Stimulated activated CD4-positive, alpha-beta T cell treated with anti-CD3 and anti-CD28 coated beads, Interleukin-15, amount 100 ng/mL, for 24 hours (primary cell): ENCODE measurements at places on chromosomes 11 and 22.
A peak's percentile ranks its signal among the peaks of the same experiment; 100 is the strongest.

GRCh38 chr11:16335236-16335962, 20.9 kb downstream of the SOX6 start:
- DNase-seq, result no peak

GRCh38 chr11:38256436-38256835, 1658.4 kb upstream of the RAG2 start:
- no peak for DNase-seq

DNA sequence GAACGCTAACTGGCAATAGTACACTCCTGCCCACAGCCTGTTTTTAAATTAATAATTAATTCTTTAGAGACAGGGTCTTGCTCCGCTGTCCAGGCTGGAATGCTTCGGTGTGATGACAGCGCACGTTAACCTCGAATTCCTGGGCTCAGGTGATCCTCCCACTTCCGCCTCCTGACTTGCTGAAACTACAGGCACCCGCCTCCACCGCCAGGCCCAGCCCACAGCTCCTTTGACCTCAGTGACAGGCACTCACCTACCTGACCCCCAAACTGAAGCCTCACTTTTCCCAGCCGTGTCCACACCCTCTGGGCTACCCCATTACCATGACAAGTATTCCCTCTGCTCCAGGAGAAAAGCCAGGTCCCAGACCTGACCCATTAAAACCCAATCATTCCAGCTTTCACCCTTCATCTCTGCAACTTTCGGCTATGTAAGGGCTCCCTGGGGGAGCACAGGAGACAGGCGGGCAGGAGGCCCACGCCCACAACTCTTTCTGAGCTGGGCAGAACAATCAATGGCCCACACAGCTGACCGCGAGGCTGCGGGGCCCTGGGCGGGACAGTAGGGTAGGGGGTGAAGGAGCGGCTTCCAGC, 730 bp downstream of the LMNTD2 start:
- no peak for DNase-seq

- DNase-seq, result no peak
These were observed 167.2 kb upstream of the ZBED5 start for GRCh38 chr11:11025087-11025486.

- DNase-seq, result peak; percentile 2
These were observed 458.3 kb downstream of the METTL15 start for GRCh38 chr11:28566339-28567089.

DNA sequence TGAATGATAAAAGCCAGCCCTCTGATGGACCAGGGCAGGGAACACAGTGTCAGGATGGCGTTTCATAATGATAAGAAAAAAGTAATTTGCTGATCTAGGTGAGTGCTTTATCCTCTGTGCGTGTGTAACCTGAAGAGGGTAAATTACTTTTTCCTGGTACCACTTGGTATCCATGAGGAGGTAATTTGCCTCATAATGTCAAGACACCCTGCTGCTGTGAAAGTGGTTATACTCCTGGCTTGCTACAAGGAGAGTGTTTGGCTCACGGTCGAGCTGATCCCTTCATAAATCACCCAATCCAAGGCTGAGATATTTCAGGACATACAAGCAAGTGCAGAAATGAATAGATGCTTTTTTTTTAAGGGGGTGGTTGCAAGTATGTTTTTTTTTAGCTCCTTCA, 207.2 kb upstream of the PGR start:
- DNase-seq, result no peak

GRCh38 chr11:126334659-126335462, 20.6 kb upstream of the ST3GAL4 start:
- DNase-seq, result no peak

GRCh38 chr11:126162306-126163030, 49.0 kb downstream of the RPUSD4 start:
- no peak for DNase-seq

GRCh38 chr11:11246166-11246565, 106.9 kb downstream of the CSNK2A3 start:
- no peak for DNase-seq

DNA sequence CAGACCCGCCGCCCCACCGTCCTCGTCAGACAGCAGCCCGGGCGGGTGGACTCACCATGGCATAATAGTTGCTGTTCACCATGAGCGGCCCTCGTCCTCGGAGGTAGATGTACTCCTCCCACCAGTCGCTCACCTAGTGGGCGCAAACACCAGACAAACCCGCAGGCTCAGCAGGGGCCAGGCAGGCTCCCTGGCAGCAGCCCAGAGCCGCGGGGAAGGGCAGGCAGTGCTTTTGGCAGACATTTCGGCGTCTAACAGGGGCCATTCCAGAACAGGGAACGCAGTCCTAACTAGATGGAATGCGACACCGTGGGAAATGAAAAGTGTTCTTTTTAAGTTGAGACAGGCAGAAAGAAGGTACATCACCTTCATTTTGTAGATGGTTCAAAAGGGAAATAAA, 44.9 kb downstream of the CPT1A start:
- no peak for DNase-seq

DNA sequence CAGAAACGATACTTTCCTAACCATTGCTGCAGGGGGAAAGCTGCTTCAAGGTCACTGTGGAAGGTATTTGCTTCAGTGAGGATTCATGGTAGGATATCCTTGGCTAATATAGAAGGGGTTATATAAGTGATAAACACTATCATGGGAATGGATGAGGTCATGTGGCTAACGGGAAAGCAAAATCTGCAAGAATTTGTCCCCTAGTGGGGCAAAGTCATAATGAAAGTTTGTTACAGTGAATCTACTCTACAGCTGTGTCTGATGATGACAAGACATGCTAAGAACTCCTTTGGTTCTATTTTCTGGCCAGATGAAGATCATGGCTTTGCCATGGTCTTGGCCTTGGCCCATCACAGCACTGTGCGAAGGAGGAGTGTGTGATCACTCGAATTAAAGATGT, 13.8 kb downstream of the MMP20 start:
- DNase-seq, result no peak

DNA sequence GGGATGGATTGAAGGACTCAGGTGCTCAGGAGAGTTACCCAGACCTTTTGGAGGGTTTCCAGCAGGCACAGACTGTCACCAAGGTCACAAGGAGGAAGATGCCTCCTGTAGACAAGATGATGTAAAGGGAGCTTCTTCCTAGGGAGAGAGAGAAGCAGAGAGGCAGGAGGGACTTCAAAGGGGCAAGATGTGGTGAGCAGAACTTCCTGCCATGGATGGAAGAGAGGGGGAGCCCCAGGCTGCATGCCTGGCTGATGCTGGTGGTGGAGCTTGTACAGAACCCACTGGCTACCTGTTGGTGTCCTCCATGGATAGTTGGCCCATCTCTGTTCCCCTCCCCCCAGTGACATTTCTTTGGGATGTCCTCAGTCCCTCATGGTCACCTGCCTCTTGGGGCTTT, 4.2 kb downstream of the HEPN1 start:
- DNase-seq, result no peak

- peak; percentile 76 for DNase-seq
These were observed 20.2 kb downstream of the FADS3 start for GRCh38 chr11:61871158-61871597.

GRCh38 chr11:117287668-117288067, 3.5 kb upstream of the BACE1-AS start:
- no peak for DNase-seq

DNA sequence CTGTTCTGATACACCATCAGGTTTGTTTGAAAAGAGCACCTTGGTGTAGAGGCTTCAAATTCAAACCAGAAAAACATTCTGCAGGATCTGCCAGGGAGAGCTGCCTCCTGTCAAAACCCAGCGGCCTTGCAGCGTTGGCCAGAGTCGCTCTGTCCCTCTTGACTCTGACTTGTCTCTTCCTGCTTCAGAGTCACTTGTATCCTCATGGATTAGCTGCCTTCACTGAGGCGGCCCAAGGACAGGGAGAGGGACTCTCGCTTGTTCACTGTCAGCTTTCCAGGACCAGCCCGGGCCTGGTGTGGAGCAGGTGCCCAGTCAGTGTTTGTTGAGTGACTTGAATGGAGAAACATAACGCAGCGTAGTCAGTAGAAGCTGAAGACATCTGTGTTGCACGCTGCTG, 18.0 kb downstream of the TBC1D22A start:
- no peak for DNase-seq

DNA sequence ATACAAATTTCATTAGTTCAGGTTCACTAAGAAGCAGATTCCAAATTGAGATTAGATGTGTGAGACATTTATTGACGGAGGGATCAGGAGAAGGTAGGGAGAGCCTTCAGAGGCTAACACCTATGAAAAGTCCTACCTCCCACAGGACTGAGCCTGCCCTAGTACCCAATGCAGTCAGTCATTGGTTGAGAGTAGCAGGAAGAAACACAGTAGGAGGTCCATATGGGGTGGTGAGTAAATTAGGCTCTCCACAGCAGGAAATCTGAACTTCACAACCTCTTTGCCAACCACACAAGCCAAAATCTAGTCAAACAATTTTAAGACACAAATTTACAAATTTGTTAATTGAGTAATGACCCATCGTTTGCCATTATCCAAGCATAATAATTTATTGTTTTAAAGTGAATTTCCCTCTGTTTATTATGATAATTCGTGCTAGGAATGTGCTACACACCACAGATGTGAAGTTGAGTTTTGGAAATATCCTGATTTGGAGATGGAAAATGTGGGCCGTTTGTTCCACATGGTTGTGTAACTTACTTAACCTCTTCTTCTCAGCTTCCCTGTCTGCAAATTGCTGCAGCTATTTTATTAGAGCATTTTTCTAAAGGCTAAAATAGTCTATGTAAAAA, 542.1 kb downstream of the ETS1 start:
- no peak for DNase-seq

DNA sequence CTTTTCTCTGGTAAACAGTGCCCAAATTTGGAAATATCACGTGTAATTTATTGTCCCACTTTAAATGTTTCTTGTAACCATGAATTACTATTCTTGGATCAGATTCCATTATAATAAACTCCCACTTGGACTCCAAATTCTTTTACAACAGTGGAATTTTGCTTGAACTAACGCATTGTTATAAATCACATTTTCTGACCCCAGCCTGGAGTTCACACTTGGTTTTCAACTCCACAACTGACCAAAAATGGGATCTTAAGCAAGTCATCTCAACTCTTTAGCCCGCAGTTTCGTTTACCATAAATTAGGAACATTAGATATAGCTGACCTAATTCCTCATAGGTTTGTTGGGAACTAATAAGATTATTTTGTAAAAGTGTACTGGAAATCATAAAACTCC, 336.8 kb upstream of the NCAM1 start:
- no peak for DNase-seq

GRCh38 chr22:20031732-20032406, 11.0 kb downstream of the TANGO2 start:
- peak; percentile 23 for DNase-seq

DNA sequence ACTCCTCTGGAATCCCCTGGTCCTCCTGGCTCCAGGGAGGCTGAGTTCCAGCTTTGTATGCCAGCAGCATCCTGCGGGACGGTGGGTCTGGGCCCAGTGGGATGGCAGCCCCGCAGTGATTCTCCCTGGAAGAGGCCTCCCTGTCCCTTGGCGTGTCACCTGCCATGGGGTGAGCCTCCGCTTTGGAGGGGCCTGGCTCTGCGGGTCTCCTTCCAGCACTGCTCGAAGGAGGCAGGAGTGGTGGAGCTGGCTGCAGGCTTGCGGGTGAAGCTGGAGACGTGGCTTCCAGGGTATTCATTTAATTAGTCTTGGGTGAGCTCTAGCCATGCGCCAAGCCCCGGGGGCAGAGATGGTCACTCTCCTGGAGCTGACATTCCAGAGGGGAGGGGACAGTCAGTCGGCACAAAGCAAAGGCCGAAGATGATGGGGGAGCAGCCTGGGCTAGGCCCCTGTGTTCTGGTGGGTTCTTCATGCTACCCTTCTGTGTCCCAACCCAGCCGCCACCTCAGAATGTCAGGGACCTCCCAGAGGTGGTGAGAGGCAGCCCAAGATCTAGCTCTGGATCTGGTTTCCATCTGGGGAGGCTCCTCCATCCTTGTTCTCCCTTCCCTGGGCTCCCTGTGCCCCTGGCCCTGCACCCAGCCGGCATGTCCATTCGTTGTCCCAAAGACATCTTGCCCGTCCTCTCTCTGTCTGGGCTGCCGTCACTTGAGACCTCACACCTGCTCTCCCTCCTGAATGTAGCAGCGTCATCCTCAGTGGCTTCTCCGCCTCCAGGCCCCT, 1332.5 kb downstream of the BRD1 start:
- DNase-seq, result no peak

DNA sequence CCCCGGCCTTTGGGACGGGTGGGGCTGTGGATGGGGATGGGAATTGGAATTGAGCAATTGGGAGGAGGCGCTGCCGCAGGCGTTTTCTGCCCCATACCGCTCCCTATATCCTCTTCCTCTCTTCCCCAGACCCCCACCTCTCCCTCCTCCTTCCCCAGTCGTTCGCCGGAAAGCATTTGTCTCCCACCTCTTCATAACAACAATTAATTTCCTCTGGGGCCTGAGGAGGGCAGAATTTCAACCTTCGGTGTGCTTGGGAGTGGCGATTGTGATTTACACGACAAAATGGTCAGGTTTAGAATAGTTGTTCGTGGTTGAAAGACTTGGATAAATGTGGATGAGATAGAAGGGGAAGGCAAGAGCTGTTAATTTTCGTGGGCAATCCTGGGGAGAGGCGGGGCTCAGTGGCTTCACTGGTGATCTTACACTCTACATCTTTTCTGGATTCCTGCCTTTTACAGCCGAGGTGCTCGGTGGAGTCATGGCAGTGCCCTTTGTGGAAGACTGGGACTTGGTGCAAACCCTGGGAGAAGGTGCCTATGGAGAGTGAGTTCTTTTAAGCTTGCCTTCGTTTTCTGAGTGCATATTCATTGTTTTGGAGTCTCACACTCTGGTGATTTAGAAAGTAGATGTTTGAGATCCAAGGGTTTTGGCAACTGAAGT, 1.5 kb downstream of the CHEK1 start:
- DNase-seq, result no peak

GRCh38 chr22:26906464-26906863, 249.1 kb downstream of the MIAT start:
- no peak for DNase-seq

GRCh38 chr11:56849250-56849649, 100.8 kb upstream of the OR9G4 start:
- DNase-seq, result no peak

DNA sequence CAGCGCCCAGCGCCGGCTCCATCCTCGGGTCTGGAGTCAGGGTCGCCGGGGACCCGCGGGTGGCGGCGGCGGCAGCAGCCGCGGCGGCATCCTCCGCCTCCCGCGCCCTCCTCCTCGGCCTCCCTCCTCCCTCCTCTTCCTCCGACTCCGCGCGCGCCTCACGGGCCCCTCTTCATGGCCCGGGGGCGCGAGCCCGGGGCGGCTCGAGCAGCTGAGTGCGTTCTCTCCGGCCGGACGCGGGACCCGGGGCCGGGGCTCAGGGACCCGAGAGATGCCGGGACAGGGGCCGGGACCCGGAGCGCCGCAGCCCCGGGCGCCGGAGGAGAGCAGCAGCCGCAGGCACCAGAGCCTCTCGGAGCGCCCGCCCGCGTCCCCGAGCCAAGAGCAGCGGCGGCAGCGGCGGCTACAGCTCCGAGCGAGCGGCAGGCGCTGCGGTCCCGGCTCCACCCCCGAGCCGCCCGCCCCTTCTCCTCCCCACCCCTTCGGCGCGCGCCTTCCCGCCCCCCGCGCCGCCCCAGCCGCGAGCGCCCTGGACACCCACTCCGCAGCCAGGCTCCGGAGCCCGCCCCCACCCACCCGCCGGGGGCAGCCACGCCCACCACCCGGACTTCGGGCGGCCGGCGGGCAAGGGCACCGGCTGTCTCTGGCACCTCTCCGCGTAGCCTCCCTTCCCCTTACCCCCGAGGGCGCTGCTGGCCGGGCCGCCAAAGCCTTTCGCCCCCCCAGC, at the start of gene CHST1:
TSS of gene CHST1 (minus strand) at position 417 of the 727 bp plus-strand sequence. CDS start 14,699 bp downstream, outside the sequence.
- DNase-seq, result peak; percentile 54
